ENCODE measurements at places on chromosomes 1 and 21.

GRCh38 chr1:228812961-228813360 is 77.7 kb downstream of the RHOU start:
- DNase-seq, result no peak

DNA sequence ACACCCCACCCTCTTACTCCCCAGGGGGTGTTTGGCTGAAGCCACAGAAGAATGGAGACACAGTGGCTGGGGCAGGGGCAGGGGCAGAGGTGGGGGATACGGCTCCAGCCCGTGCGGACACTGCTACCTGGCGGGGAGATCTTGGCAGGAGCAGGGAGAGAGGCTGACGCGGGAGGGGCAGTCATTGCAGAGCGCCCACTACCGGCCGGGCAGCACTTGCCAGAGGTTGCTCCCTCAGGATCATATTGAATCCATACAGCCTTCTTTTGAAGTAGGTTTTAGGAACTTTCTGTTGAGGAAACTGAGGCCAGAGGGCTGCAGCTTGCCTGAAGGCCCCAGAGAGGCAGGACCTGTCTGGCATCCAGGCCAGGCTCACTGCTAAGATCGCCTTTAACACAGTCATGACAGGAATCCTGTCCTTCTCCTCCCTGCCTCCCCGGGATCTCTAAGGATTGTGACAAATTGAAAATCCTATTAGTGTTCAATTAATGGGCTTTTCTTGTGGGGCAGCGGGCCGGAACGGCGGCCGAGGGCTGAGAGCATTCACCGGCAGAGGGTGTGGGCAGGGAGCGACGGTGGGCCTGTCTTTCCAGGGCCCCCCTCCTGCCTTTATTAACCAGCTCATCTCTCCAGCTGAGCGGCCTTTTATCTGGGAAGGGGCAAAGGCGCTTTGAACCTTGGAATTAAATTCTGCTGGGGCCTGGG is 65.5 kb upstream of the WNT4 start:
- DNase-seq, result peak; percentile 77

GRCh38 chr1:220999872-221000863 is 120.9 kb downstream of the HLX start:
- DNase-seq, result peak; percentile 92

GRCh38 chr1:237763137-237763536 is 127.6 kb downstream of the ZP4 start:
- DNase-seq, result no peak

DNA sequence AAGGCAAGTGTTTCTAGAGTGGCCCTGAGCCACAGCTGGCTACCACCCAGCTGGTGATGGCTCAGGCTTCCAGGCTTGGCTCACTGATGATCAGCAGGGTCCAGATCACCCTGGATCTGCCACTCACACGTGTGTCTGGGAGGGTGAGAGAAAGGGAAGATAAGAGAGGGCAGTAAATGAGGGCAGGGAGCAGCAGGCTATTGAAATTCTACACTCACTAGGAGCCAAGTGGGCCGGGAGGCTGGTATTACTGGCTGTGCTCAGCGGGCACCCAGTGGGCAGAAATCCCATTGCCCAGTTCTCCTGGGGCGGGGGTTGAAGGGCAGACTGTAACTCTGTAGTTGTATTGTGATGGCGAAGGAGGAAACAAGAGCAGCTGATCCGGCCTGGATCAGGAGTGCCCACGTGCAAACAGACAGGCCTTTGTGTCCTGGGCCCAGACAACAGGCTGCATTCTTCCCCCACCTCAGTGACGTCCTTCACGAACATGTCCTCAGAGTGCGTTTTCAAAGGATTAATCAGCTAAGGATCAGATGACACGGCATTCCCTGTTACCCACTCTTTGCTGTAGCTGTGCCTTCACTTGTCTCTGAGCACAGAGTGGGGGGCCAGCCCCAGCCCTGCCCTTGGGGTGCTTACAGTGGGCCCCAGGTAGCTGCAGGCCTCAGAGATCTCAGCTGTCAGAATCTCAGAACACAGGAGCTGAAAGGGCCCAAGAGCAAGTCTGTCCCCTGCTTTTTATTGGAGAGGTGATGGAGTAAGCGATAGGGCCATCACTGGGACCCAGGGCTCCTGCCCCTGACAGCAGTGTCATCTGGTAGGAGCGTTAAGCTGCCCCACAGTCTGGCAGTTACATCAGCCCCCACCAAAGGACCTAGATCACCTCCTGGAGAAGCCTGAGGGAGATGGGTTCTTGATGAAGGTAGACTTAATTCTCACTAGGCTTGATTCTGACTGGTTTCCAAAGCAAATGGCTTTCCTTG is 60.5 kb downstream of the ATP1A1 start:
- DNase-seq, result no peak

- no peak for DNase-seq
Measured at GRCh38 chr1:165383067-165383466, 26.6 kb upstream of the LMX1A start.

- no peak for DNase-seq
Measured at GRCh38 chr1:210822241-210822640, 311.7 kb downstream of the KCNH1 start.

GRCh38 chr1:181117648-181118449 is 29.3 kb downstream of the IER5 start:
- DNase-seq, result no peak

GRCh38 chr1:151708891-151709290 is 7.7 kb downstream of the CELF3 start:
- DNase-seq, result no peak

DNA sequence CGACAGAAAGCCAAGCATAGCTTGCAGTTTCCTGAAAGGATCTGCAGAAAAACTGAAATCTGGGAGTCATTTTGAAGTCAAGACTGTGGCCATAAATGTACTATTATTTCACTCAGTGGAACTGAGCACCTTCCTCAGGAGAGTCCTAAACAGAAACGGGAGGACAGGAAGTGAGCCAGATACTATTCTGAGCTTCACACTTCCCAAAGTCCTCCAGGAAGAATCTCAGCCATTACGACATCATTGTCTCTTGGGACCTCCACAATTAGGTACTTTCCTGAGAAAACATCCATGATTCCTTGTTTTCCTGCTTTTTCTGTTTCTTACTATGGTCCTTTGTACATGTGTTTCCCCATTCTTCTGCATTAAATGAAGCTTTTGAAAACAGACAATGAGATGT is 299.2 kb upstream of the USP25 start:
- DNase-seq, result no peak

DNA sequence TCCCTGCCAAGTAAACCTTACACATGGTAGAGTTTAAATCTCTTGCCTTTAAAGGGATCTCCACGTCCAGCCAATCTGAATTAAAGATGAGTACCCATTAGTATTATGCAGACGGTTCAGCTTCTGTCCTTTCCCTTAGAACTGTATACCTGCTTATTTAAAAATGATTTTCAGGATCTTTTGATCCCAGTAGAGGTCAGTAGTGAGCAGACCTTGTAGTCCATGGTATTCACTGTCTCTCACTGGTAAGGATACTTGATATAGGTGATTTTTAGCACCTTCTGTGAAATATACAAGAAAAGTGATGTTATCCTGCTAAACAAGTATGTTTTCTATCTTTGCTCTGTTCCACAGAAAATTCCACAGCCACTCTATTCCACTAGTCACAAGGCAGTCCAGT is 1211.6 kb upstream of the ADGRL4 start:
- DNase-seq, result no peak

DNA sequence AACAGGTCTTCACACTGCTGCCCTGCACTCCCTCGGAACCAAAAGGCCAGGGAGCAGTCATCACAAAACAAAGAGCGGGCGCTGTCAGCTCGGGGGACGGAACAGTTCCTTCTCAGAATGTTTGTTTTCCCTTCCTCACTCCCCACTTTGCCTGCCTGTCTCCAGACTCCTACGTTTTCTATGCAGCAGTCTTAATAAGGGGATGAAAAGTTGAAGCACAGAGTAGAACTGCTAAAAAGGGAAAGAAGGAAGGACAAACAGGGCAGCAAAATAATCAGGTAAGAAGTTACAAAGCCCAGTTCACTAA is 738 bp upstream of the GPR161 start:
- no peak for DNase-seq

DNA sequence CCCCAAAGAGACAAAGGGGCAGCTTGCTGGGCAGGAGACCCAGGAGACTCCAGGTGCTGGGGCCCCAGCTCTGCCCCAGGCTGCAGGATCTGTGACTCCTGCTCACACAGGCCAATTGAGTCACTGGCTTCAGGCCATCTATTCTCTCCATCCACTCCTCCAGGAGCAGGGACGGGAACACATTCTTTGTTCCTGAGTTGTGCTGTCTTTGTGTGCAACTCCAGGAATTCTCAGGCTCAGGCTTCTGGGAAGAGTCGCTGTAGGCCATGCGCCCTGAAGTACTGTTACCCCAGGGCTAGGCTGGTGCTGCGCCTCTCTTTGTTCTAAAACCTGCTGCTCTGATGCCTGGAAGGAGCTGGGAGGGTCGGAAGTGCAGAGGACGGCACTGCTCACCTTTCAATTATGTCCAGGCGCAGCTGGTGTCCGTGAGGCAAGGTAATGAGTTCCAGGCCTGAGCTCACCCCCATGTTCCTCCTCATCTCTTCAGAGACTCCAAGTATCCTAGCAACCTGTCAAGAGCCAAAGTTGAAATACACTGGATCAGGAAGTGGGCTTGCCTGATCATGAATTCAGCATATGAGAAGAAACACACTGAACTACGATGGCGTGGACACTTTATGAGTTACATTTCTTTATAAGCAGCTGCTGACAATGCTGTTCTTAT is 105.9 kb downstream of the BCAR3 start:
- no peak for DNase-seq

- DNase-seq, result no peak
Measured at GRCh38 chr21:16454399-16454798, 724.6 kb downstream of the USP25 start.

- DNase-seq, result no peak
Measured at GRCh38 chr1:36894824-36895223, 139.5 kb downstream of the GRIK3 start.

- DNase-seq, result no peak
Measured at GRCh38 chr1:25356848-25357247, 18.7 kb downstream of the TMEM50A start.

GRCh38 chr1:187622545-187622944 is 793.8 kb downstream of the PLA2G4A start:
- no peak for DNase-seq

DNA sequence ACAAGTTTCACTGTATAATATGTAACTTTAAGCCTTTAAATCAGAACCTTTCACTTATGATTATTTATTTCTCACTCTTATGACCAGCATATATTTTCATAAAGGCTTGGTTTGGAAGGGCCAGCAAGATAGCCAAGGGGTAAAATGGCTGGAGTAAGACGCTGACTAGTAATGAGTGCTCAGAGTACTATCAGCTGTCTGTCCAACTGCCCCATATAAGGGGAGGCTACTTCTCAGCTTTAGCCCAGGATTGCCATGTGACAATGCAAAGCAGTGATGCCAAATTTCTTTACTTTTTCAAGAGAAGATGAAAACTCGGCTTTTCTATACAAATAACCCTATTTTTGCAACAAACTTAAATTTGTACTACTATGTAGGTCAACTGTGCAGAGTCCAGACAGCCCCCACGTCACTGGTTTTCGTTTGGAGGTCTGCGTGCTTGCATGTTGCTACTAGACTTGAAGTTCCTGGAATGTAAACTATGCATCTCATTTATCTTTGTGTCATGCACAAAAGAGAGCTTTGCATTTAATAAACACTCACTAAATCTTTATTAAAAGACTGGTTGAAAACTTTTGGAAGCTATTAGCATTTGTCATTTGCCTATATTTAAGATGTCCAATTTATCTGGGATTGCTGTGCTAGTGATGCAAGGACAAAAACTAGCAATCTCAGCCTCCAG is 110.4 kb downstream of the TNFSF18 start:
- no peak for DNase-seq

- no peak for DNase-seq
Measured at GRCh38 chr1:200453553-200453905, 43.7 kb upstream of the ZNF281 start.

DNA sequence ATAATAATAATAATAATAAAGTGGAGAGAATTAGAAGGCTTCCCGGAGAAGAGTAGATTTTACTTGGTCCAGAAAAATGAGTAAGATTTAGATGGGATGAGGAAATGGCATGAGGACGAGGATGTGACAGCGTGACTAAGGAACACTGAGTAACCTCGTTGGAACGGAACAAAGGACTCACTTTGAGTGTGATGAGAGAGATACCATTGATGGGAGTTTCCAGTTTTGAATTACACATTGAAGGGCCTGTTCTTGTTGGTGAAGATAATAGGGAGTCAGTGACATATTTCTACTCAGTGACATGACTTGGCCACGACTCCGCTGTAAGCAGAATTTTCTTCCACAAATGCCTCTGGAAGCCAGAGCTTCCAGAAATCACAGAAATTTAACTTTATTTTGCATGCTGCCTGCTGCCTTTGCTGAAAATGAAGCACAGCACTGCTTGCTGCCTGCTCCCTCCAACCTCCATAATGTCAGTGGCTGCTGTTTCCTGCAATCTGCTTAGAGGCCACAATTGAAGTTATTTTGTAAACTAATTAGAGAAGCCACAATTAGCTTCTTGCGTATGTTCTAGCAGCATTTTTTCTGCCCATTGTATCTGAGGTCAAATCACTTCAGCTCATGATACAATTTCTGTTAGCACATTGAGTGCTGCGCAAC is 33.7 kb upstream of the FBXO28 start:
- DNase-seq, result no peak

GRCh38 chr21:40049931-40050290 is 182.7 kb downstream of the PCP4 start:
- no peak for DNase-seq

DNA sequence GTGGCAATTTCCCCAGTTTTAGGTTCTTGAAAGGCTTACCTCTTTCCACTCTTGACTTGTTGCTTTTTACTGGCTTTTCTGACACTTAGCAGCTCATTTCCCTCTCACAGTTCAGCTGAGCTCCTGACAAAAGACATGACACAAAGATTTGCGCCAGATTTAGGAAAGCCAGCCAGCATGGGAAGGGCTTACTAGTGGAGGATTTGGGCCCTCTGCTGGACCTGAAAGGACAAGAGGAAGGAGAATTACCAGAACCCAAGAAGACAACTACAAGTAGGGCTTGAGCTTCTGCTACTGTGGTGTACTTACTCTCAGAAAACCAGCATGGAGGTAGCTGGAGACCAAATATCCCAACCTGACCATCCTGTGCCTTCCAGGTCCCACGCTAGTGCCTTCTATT is 784.5 kb downstream of the BRINP3 start:
- DNase-seq, result no peak

DNA sequence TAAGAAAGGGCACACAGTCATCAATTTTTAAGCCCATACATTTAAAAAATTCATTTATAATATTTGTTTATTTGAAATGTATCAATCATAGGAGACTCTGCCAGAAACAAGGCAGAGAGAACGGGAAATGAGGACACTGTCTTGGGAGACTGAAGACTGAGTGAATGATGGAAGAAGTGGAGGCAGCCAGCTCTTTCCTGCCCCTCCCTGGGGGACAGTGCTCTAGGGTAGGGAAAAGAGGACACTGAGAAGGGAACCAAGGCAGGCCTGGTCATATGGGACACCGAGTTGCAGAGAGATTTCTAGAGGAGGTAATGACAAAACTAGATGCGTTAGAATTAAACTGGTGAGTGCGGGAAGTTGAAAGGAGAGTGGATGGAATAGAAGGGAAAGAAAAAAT is 31.6 kb downstream of the EEIG2 start:
- no peak for DNase-seq

DNA sequence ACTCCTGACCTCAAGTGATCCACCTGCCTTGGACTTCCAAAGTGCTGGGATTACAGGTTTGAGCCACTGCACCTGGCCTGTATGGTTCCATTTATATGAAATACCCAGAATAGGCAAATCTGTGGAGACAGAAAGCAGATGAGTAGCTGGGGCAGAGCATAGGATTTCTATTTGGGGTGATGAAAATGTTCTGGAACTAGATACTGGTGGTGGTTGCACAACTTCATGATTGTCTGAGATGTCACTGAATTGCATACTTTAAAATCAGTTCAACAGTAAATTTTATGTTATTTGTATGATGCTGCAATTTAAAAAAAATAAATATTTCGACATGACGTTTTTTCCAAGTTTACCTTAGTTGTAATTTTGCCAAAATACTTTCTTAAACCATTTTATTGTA is 23.9 kb downstream of the ITSN1 start:
- no peak for DNase-seq

Measured in WERI-Rb-1 (cell line).